ENCODE measurements at places on chromosomes 2 and 18.

DNA sequence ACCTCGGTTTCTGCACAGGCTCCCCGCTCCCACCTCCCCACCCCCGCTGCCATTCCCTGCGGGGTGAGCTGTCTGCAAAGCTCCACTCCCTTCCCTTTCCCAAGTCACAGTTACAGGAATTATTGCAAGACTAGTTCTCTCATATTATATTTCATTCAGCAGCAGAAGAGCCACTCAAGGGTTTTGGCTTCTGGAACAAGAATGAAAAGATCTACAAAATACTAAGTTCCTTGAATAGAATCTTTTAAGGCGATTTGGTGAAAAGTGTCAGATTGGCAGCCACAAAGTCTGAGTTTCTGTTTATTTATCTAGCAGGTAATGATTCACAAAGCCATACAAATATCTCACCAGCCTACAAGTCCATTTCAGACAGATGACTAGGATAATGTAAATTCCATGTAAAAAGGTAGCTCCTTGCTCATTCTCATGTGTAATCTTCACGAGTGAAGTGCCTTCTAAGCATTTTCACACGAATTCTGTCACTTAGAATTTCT lies 221.9 kb upstream of the RBBP8 start:
- DNase-seq = no peak

DNA sequence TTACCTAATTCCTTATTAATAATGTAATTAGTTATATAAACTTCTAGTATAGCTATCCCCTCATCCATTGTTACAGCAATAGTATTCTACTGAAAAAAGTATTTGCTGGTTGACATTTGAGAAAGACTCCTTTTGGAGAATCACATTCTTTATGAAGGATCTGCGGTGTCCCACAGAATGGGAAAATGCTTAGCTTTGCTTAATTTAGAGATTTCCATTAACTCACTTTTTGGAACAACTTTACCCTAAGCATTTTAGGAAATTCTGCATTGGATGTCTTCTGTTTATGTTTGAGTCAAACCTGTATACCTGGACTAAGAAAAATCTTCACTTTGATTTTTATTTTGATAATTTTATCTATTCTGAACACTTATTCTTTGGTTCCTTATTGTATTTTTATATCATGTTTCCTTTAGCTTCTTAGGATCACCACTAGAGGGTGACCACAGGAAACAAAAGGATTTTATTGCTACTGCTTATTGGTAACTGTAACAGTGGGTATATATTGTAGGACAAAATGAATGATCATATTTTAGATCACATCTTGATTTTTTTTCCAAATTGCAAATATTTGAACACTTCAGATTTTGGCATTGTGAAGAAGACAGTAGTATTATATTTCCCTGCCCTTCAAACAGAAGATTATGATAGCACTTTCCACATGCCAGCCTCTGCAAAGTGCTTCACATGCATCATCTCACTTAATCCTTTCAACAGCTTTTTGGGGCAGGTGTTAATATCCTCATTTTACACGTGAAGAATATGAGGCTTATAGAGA lies 79.6 kb downstream of the MIB1 start:
- no peak for DNase-seq

DNA sequence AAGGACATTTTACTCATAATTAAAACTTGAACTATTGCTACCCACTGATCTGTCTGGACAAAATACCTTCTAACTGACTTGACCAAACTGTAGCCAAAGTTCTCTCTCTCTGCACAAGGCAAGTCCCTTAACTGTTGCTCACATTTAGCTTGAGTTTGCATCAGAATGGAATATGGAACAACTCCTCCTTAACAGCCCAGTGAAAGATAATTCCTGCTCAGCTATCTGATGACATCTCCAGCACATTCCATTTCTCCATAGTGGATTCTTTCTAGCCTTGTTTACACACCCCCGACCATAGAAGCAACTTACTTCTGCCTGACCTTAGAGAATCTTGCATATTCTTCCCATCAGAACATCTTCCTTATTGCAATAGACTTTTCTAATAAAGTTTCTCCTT lies 317.2 kb upstream of the CDH2 start:
- DNase-seq = no peak

DNA sequence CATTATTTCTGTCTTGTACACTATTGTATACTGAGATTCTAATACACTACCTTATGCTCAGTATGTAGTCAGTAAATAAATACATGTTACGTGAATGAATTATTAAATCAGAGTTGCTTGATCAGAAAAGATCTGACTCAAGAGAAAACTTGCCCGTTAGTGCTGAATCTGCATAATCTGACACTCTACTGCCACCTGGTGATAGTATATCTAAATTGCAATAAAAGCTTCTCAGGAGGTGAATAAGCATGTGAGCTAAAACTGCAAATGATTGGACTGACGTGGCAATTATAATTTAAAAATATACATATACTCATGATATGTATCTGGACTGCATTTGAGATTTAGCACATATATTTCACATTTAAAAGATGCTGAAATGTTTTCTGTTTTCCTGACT lies 70.4 kb downstream of the KIAA1328 start:
- DNase-seq = no peak

DNA sequence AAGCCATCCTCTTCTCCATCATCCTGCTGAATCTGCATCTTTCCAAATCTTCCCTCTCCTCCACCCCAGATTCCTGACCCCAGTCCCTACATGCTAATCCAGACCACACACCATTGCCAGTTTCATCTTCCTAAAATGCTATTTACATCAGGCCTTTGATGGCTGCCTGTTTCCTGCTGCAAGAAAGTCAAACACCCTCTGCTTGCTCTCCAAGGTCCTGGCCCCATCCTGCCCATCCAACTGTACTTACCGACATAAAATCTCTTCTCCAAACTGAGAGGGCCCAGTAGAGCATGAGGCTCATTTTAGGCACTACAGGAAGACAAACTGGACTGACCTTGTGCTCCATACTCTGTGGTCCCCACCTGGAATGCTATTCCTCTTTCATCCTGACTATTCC lies 19.0 kb downstream of the ALK start:
- no peak for DNase-seq

GRCh38 chr2:7499018-7499417 lies 581.8 kb downstream of the RNF144A start:
- no peak for DNase-seq

DNA sequence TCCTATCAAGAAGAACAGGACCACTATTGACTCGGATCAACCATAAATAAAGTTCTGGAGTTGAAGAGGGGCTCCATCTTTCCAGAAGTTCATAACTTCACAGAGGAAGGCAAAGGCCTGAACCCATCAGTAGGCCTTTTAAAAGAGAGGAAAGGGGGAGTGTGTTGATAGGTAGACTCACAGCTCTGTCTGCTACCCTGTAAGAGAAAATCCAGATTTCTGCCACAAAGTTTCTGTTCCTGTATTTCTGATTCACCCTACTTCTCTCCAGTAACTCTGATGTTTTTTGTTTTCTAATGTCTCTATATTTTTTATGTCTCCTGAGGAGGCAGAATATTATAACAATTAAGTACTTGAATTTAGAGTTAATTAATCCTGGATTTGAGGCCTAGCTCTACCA lies 564.0 kb downstream of the TNS1 start:
- no peak for DNase-seq

DNA sequence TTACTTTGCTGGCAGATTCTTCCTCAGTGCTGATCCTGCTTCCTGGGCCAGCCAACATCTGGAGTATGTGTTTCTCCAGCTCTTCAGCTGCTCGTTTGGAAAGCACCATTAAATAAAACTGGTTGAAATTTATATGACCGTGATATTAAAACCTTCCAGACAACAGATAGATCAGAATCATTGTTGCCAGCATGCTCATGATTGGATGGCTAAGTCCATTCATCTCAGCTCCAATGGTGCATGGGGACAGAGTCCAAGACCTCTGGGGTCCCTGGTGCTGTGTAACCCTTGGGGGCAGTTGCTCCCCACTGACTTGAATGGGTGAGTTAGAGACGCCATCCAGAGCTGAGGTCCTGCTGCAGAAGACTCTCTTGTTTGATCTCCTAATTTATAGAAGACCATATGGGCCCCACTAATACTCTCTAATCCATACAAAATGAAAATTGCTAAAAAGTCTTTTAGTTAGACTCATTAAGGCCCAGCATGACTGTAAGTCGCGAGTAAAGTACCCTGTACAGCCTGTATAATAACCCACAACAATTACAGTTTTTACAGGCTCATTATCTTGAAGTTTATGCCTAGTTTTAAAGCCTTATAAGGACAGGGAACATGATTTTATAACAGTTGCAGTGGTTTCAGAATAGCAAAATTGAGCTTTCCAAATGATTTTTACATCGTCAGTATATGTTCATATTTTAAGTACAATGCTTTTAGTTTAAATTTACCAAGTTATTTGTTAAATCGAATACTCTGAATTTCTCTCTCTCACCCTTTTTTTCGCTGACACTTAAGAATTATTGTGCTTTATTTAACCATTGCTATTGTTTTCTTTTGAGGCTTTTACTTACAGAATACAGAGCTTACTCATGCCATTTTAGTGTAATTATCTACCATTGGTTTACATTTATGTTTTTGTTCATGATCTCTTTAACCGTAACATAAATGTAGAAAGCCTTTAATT lies 60.0 kb downstream of the CABLES1 start:
- no peak for DNase-seq

- DNase-seq = no peak
These were observed 123.6 kb upstream of the CAB39 start for GRCh38 chr2:230589025-230589424.

- DNase-seq = no peak
These were observed 46.2 kb upstream of the SMAD7 start for GRCh38 chr18:48996901-48997463.

GRCh38 chr2:119068154-119068725 lies 90.3 kb downstream of the C1QL2 start:
- no peak for DNase-seq

DNA sequence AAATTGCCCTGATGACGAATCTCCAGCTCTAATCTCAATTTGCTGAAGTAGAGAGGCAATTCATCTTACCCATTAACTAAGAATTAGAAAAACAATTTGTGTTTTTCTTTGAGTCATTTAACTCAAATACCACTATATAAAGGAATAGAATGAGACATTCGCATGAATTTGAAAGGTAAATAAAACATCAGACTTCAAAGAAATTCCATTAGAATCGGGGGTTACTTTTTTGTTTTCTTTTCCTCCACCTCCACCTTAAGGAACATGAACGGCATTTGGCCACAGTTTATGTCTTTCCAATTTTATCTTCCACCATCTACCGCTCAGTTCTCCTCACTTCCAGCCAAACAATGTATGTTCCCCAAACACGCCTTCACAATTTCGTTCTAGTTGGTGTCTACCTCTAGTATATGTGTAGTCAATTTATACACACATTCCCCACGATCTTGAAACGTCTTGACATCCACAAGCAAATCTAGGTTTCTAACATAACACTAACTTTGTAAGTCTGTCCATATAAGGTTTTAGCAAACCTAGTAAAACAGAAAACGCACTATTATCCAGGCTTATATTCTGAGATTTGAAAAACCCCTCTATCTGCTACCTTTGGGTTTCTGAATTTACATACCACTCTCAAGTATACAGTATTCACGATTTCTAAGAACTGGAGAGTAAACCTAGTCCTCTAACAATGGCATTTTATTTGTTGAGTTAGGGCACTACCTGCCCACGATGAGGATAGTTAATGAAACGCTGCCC lies 1.2 kb upstream of the SMCHD1 start:
- no peak for DNase-seq

- no peak for DNase-seq
These were observed 56.6 kb downstream of the RPL37A start for GRCh38 chr2:216555274-216555673.

DNA sequence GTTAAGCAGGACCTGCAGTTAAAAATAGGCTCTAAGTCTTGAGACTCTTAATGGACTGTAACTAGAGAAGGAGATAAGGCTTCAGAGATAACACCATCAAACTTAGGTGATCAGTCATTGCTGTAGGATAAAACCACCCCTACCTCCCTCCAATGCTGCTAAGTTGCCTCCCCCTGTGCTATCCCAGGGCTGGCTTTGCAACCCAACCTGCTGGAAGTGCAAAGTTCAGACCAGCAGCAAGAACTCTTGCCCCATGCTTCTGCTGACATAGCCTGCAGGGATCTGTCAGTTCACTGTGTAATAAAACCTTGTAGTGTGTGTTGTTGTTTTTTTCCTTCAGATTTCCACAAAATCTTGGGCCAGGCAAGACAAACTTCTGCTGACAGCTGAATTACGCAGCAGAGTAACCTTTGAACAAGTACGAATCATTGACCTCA lies 57.4 kb upstream of the EPB41L3 start:
- DNase-seq = no peak

DNA sequence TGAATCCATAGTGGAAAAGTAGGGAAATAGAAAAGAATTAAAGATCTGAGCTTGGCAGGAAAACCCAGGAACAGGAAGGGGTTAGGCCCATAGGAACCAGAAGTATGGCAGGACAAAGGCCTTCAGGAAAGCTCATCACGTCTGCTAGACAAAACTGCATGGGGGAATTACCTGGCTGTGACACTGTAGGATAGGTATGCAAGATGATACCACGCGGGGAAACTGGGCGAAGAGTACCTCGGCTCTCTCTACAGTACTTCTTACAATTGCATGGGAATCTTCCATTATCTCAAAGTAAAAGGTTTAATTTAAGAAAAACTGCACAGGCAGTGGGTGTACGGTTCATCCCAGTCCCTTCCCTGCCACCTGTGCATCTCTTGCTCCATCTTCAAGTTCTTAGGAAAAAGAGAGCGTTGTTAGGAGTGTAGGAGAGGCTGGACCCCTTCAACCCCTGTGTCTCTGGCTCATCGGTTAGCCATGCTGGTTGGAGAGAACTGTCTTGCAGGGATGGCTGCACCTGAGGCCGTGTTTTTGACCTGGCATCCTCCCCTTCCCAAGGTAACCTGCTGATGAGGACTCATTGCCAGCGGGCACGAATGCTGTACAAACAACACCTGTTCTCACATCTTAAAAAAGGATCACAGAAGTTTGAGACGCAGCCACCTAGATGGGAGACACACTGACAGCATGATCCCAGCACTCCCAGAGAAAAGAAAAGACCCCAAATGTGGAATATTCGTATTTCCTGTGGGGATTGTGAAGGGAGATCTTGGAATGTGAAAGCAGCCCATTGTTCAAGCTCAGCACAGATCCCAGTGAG lies 120.5 kb upstream of the COPS8 start:
- no peak for DNase-seq

Data from stimulated activated effector memory CD8-positive, alpha-beta T cell treated with anti-CD3 and anti-CD28 coated beads, Interleukin-12 subunit alpha, Interleukin-12 subunit beta, amount 100 ng/mL, for 72 hours (primary cell).